ENCODE measurements at places on chromosomes 2 and 18. TPM values are rescaled to one million over a fixed set of nuclear protein-coding genes. Genes with fewer than 3 reads are reported as not detected.

Gene OXER1
- 4.6 TPM for total RNA-seq

Gene SCG2
- 0.56 TPM for total RNA-seq

DNA sequence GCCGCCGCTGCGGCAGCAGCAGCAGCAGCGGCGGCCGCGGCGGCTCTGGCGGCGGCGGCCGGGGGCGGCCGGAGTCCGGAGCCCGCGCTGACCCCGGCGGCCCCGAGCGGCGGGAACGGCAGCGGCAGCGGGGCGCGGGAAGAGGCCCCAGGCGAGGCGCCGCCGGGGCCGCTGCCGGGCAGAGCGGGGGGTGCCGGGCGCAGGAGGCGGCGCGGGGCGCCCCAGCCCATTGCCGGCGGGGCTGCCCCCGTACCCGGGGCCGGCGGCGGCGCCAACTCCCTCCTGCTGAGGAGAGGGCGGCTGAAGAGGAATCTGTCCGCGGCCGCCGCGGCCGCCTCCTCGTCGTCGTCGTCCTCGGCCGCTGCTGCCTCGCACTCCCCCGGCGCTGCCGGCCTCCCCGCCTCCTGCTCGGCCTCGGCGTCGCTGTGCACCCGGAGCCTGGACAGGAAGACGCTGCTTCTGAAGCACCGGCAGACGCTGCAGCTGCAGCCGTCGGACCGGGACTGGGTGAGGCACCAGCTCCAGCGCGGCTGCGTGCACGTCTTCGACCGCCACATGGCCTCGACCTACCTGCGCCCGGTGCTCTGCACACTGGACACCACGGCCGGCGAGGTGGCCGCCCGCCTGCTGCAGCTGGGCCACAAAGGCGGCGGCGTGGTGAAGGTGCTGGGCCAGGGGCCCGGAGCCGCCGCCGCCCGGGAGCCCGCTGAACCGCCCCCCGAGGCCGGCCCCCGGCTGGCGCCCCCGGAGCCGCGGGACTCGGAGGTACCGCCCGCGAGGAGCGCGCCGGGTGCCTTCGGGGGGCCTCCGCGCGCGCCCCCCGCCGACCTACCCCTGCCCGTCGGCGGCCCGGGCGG is 646 bp downstream of the PHLPP1 start:
- no peak for DNase-seq
- H3K27me3 ChIP-seq = no peaks in the 10 kb centered on the region
- H3K4me3 ChIP-seq = peak overlapping the region; percentile 85
- peak overlapping the region; percentile 82 for H3K27ac ChIP-seq

GRCh38 chr2:200394045-200394444 is 87.6 kb downstream of the SPATS2L start:
- H3K36me3 ChIP-seq = peaks cover 11% of the 10 kb centered on the region
- H3K4me3 ChIP-seq = no peak overlapping the region
- H3K27me3 ChIP-seq = no peaks in the 10 kb centered on the region
- no peak overlapping the region for H3K27ac ChIP-seq
- DNase-seq = no peak

DNA sequence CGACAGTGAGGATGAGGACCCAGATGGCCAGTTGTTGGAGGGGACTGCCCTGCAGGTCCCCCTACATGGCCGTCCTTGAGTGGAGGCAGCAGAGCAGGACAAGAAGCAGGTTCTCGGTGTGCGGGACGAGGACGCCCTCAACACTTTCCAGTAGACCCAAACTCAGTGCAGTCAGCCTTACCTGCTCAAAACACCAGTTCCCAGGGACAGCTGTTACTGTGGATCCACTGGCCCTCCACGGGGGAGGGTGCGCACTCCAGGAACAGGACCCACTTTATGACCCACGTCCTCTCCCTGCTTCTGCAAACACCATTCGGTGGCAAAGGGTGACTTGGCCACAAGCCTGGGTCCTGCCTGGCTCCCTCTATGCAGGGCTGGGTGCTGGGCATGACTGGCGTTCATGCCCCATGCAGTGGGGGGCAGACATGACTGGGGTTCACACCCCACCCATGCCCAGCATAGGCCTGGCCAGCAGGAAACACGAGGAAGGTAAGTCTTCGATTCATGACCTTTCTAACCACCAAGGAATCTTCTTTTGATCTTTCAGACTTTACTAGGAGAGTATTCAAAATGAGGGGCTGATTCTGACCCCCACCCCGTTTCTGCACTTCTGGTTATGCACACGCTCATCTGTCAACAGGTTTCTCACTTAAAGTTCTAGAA is 233.7 kb downstream of the HDAC4 start:
- H3K4me1 ChIP-seq = no peaks in the 10 kb centered on the region
- H3K27ac ChIP-seq = no peak overlapping the region
- H3K36me3 ChIP-seq = peaks cover 11% of the 10 kb centered on the region
- no peaks in the 10 kb centered on the region for H3K27me3 ChIP-seq
- DNase-seq = no peak

Measured in thoracic aorta (tissue), 2 donors.